ENCODE measurements at places on chromosomes 7 and 10.

- DNase-seq: no peak
Observed at GRCh38 chr7:1323178-1324027, 90.7 kb downstream of the UNCX start.

DNA sequence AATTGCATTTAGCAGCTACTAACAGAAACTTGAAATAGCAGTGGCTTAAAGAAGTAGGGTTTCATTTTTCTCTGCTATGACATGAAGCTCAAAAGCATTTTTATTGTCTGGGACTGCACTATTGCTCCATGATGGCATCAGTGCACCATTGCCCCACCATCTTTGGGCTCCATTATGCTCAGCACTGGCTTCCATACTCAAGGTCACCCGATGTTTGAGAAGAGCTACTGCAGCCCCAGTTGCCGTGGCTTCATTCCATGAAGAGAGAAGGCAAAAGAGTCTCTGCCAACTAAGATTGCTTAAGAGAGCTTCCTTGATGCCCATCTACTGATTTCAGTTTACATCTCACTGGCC is 192.2 kb upstream of the LRGUK start:
- DNase-seq: no peak

DNA sequence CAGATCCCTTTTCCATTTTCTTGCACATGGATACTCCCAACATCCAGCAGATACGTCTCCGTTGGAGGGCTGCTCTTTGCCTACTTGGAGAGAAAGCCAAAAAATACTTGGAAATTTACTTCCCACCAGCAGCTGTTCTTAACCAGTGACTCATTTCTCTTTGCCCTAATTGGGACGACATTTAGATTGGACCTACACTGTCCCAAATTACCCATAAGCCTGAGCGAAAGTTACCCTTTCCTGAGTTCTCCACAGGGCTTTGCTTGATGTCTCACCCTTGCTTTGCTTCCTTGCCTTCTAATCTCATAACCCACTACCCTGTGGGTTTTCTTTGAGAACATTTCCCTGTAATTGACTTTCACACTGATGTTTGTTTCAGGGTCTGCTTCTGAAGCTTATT is 48.1 kb downstream of the SAMD8 start:
- DNase-seq: no peak

GRCh38 chr10:52424341-52424740 is 110.3 kb downstream of the DKK1 start:
- no peak for DNase-seq

DNA sequence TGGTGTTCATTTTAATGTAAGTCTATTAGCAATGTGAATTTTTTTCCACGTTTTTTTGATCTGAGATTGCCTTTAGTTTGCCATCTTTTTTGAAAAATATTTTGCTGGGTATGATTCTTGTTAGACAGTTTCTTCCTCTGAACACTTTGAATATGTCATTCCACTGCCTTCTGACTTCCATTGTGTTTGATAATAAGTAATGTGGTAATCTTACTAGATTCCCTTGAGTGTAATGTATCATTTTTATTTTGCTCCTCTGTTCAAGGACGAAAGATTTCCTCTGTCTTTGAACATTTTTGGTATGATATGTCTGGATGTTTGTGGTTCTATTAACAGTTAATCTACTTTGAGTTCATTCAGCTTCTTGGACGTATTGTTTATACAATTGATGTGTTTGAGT is 371.4 kb downstream of the SUGCT start:
- DNase-seq: no peak

DNA sequence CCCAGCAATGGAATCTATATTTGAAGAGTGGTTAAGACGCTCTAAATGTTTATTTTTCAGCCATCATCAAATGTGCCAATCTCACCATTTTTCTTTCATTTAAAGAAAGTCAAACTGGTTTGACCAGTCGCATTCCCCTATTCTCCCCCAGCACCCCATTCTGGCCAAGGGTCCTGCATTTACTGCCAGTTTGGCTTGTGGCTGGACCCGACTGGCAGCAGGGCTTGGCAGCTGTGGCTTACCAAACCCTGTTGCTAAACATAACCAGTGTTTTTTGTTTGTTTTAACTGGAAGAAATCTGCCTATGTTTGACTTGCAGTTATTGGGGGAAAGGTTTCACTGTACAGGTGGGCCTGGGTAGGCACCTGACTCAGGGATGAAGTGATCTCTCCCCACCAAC is 116.3 kb downstream of the CYP26A1 start:
- DNase-seq: peak; percentile 79

- no peak for DNase-seq
Observed at GRCh38 chr7:111864291-111864976, 302.1 kb upstream of the IMMP2L start.

DNA sequence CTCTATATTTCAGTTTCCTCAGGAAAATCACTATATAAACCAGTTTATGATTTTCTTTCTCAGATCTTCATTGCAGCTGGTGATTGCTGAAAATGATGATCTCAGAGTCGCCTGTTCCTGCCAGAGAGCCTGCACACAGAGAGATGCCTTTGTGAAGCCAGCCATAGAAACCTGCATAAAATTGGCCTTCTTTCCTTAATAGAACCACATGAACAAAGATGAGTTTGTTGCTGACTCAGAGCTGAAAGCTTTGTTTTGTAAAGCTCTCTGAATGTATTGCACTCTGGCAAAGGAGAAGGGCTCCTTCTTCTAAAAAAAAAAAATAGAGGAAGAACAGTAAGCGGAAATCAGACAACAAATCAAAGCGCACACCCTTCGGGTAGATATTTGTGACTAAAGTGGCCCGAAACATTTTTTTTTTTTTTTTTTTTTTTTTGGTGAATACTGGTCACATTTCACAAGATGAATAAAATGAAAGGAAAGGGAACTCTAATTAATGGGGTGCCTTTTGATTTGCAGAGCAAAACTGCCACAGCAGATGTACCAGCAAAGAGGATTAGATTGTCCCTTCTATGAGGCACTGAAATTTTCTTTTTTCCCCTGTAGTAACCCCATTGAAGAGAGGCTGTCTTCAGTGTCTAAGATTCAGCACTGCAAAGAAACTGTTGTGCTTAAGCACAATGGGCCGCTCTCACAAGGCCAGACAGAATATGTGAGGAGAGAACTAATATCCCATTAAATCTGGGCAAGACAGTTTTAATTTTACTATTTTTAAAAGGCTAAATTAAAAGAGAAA is 75.1 kb upstream of the PTPRZ1 start:
- DNase-seq: no peak

- DNase-seq: no peak
Observed at GRCh38 chr7:151705636-151706276, 171.2 kb downstream of the PRKAG2 start.

- no peak for DNase-seq
Observed at GRCh38 chr10:9505546-9505945, 1451.1 kb downstream of the GATA3 start.

DNA sequence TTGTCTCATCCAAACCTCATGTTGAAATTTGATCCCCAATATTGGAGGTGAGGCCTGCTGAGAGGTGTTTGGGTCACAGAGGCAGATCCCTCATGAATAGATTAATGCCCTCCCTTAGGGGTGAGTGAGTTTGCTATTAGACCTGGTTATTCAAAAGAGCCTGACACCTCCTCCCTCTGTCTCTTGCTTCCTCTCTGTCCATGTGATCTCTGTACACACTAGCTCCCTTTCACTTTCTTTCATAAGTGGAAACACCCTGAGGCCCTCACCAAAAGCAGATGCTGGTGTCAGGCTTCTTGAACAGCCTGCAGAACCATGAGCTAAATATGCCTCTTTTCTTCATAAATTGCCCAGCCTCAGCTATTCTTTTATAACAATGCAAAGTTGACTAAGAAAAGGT is 447.1 kb downstream of the MDFIC start:
- DNase-seq: no peak

DNA sequence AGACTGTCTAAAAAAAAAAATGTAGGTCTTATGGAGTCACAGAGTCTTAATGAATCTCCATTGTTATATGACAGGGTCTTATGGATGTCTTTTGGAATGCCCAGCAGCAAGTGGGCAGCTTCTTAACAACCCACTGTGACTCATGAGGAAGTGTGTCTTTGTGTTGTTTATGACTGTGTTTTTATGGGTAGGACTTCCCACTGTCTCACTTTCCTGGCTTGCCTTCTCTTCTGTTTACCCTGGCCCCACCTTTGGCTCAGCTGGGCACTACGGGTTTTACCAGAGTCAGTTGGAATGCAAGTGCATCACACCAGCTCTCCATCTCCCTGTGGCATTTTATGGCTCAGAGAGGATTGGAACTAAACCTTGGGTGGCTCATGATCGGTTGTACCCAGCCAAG is 580.5 kb downstream of the AUTS2 start:
- no peak for DNase-seq

Measured in PC-9 (cell line).